ENCODE measurements at places on chromosomes 12 and 14.

DNA sequence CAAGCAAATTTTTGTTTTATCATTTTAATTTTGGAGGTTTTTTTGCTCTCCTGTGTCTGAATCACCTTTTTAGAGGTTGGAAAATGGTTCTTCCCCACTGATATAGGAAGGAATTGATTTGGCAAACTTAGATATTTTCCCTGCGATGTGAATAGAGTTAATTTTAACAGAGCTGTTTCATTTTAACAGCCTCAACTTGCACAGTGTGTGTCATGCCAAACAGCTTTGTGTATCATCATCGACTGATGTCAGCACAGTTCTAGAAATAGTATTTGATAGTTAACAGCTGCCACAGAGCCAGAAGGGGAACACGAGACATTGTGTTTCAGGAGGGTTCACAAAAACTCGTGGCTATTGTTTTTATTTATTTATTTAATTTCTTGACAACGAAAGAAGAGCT is 243.1 kb upstream of the FOXN3 start:
- DNase-seq, result no peak

GRCh38 chr12:50647479-50647878 is 116.4 kb upstream of the ATF1 start:
- DNase-seq, result no peak

- DNase-seq, result no peak
Measured at GRCh38 chr12:130017591-130018449, 114.0 kb upstream of the TMEM132D start.

DNA sequence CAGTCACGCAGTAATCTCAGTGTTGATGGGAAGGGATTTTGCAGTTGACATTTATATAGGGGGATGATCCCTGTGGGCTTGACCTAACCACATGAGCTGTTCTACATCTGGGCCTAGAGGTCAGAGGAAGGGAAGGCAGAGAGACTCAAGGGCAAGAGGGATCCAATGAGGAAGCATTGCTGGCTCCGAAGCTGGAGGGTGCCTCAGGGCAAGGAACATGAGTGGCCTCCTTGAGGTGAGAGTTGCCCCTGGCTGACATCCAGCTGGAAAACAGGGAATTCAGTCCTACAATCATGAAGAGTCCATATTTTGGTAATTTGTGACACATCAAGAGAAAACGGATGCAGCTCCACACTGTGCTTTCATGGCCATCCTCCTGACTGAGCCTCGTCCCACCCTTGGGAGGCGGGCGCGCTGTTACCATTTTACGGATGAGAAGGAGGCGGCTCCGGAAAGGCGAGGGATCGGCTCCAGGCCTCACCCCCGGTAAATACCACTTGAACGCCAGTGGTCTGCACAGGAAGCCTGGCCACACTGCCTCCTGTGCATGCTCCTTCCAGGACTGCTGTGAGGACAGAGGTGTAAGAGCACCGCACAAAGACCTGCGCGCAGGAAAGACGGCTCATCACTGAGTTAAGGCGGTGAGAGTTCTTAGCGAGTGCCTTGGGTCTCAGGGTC is 18.5 kb upstream of the FKBP4 start:
- no peak for DNase-seq

DNA sequence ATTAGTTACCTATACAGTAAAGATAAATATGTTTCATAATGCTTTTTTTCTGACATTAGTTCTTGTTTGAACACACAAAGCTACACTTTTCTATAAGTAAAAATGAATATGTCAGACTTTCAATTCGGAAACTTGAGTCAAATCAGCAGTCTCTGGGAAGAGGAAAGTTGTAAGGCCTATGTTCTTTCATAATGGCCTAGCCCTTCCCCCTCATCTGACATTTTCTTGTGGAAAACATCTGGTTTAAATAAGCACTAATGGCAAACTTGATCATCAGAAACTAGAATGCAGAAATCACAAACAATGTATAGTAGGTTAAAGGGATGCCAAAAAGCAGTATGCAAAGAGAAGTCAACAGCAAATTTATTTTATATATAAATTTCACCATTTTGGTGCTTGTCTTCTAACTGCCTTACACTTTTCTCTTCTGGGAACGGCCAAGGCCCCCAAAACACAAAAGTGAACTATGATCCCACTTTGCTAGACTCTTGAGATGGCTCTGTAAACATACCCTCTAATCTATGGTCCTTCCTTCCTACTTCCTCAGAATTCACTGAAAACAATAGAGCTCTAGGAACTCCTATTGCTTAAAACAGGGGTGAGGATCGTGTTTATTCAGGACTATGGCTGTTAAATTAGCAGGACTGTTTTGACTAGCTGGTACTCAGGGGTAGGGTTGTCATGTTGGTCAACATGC is 444.1 kb downstream of the RAD51B start:
- DNase-seq, result no peak

GRCh38 chr12:123030686-123031085 is 50.2 kb downstream of the ARL6IP4 start:
- no peak for DNase-seq
